Dermis blood vessel endothelial cell (primary cell): ENCODE measurements at places on chromosomes 11 and 22. TPM values are rescaled to one million over a fixed set of nuclear protein-coding genes. Genes with fewer than 3 reads are reported as not detected.

GRCh38 chr11:114891911-114892310, 213.6 kb downstream of the NXPE2 start:
- DNase-seq, result no peak

- no peak for DNase-seq
These were observed 13.2 kb upstream of the APOL6 start for GRCh38 chr22:35634943-35635540.

DNA sequence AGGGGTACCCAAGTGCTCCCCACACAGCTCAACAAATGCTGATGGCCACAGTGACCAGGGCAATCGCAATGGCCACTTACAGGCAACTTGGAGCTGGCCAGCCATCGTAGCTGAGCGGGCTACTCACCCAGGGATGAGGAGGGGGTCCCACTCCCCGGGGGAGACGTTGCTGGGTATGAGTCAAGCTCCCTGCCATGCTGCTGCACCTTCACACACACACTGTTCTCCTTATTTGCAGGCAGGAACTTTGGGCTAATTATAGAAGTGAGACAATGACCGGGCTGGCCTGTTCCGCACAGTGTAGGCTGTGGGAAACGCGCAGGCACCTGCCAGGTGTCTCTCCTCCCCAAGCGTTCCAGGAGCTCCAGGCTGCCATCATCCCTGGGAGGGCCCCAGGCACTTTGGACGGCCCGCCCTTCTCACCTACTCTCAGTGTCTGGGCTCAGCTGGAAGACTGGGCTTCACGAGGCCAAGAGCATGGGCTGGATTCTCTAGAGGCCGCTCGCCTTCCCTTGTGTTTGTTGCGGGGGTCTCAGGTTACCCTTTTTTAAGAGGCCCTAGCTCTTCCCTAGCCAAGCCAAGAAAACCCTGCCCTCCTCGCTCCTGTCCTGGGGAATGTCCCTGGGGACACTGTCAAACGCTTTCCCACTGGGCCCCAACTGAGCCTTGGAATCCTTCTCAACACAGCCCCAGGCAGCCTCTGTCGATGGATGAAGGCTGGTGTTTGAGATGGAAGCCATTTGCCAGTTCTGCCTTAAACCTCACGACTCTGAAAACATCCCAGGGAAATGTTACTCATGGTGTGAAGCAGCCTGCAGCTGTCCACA, 73.0 kb downstream of the RTL6 start:
- DNase-seq, result no peak

DNA sequence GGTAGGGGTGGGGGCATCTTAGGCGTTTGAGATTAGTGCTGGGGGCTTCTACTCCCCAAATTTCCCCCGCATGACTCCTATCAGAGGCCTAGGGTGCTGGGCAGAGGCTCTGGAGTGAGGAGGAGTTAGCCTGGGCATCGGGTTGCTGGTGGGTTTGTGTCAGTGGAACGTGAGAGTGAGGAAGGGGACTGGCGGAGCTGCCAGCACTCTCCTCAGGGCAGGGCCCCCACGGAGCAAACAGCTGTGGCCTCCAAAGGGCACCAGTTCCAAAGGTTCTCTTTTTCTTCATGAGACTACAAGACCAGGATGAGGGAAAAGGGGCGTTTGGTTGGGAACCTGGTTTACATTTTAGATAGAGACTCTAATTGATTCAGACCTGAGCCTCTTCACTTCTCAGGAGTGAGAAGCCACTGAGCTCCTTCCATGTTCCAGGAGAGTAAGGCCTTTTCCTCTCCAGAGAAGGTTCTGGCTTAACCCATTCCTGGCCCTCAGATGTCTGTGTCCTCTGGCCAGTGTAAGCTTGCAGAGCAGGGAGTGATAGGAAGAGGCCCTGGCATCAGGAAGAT, 35.6 kb upstream of the CDON start:
- no peak for DNase-seq

- DNase-seq, result no peak
These were observed 471.9 kb downstream of the MIAT start for GRCh38 chr22:27129266-27129665.

- DNase-seq, result peak; percentile 37
These were observed 61.3 kb downstream of the CHST1 start for GRCh38 chr11:45603946-45604682.

DNA sequence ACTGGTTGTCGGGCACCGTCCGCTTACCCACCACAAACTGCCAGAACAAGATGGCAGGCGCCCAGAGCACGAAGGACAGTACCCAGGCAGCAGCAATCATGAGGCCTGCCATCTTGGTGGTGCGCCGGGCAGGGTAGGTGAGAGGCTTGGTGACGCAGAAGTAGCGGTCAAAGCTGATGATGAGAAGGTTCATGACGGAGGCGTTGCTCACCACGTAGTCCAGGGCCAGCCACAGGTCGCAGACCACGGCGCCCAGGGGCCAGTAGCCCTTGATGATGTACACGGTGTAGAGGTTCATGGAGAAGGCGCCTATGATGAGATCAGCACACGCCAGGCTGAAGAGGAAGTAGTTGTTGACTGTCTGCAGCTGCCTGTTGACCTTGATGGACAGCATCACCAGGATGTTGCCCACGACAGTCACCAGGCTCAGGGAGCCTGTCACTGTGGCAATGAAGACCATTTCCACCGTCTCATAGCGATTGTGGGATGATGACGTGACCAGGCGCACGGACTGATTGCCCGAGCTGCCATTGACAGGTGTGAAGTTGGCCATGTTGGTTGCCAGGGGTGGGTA, 4.6 kb downstream of the MDK start:
- DNase-seq, result no peak

- DNase-seq, result no peak
These were observed 13.5 kb downstream of the SEZ6L start for GRCh38 chr22:26182723-26183122.

GRCh38 chr22:49418943-49419342, 408.7 kb downstream of the BRD1 start:
- DNase-seq, result no peak

GRCh38 chr11:32751381-32751780, 43.1 kb downstream of the CCDC73 start:
- no peak for DNase-seq

- DNase-seq, result peak; percentile 81
These were observed 318.7 kb downstream of the BUD13 start for GRCh38 chr11:116454020-116454645.

- no peak for DNase-seq
These were observed 28.5 kb downstream of the ST14 start for GRCh38 chr11:130188047-130188446.

DNA sequence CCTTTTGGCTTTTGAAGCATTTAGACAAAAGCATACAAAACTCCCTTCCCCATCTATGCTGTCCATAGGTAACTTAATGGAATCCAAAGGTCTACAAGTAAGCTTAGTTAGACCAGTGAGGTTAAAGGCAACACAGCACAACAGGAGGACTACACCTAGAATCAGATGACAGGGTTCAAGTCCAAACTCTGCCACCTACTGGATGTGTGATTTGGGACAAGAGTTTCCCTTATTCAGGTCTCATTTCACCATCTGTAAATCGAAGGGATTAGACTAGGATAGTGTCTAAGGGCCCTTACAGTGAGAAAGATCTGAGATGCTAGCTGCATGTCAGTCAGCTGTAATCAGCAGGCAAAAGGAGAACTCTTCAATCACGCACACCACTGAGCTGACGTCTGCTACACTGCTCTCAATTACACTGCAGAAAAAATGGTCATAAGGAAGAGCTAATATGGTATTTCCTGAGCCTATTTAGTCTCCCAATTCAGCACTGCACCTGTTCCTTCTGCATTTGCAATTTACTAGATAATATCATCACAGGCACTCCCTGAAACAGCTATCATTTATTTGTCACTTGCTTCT, 82.2 kb downstream of the SERGEF start:
- DNase-seq, result no peak

GRCh38 chr22:30397656-30398635, 1.1 kb downstream of the SEC14L2 start:
- peak; percentile 35 for DNase-seq

DNA sequence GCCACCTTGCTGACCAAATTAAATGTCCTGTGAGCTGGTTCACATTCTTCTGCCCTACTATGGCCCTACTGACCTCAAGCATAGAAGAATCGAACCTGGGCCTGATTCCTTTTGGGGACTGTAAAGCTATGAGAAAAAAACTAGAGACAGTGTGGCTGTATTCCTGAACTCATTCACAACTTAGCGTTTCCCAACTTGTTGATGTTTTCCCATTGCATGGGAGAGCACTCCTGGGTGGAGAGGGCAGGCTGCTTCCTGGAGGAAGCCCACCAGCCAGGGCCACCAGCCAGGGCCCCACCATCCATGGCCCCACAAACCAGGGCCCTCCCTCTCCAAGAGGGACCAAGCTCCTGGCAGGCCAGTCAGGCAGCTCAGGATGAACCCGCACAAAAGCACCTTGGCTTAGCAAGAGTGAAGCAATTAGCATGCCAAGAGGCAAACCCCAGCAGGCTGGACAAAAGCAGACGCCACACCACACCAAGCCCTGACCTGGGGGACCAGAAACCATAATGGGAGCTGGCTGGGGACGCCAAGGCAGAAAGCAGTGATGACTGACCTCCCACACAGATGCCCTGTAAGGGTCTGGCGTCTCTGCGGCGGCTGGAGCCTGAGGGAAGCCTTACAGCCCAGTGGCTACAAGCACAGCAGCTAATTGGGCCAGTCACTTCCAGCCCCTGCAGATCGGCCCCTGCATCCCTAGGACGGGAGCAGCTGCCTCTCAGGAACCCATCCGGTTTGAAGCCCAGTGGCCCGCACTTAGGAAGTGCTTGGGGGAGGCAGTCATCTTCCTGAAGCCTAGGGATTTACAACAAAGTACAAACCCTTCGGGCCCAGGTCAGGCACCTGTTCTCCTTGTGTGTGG, 2.1 kb downstream of the CERK start:
- peak; percentile 92 for DNase-seq

GRCh38 chr11:41720761-41721160, 261.3 kb upstream of the LRRC4C start:
- no peak for DNase-seq

GRCh38 chr11:109112261-109112660, 309.7 kb upstream of the C11orf87 start:
- no peak for DNase-seq

DNA sequence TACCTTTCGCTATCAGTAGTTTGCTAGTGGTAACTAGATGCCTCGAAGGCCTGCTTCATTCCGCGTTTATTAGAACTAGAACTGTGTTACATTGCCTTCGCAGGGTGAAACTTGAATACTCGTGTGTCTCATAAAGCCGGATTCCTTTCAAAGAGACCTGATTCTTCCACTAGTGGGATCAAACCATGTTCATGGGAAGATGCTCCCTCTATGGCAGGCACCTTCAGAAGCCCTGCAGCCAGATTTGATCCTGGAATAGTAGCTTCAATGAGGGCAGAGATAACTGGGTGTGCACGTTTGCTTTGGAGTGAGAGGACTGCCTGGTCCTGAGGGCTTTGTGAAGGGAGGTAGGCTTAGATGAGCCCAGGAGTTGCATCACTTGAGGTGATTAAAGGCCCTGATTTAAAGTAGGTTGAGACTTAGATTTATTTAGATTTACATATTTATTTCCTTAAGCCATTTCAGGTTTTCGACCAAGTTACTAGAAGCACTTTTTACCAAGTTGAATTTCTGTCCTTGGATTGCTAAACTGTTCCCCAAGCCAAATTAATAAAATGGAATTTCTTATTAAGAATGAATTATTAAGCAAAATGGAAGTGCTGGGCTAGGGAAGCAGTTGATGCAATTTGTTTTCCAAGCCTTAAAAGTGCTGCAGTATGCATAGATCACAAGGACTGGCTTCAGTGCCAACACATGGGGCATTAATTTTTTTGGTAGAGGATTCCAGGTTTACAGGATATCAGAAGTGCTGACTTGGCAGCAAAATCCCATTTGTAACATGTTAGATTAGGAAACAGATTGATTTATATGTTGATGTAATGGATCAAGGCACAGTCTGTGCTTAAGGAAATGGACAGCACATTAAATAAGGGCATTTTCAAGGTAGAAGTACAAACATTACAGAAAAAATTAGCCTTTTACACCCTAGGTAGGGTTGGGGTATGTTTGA, 32.9 kb downstream of the APLP2 start:
- DNase-seq, result no peak

DNA sequence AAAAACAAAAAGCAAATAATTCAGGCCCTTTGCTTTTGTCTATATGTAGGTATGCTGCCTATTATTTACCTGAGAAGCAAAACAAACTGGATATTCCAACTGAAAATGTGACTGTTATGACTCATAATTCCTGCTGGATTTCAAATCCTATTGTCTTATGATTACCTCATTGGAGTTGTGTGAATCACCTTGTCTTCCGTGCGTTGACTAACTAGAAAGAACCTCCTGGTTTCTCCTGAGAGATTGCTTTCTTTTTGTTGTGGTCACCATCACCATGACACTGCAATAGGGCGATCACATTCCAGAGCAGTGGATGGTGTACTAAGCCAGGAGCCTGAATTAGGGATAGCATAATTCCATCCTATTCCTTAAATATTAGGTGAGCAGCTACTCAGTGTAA, 23.0 kb upstream of the EXPH5 start:
- DNase-seq, result peak; percentile 95

Gene OR1S1
- total RNA-seq, result not detected in 2 replicates

Gene TRPM5
- total RNA-seq, result not detected in 2 replicates

Gene CLTCL1
- 4.2 and 4.9 TPM in 2 replicates for total RNA-seq

Gene SLC6A5
- total RNA-seq, result not detected in 2 replicates

Gene PRG2
- 0.19 TPM in 1 of 2 replicates, not detected in the other for total RNA-seq

Gene CHRNA10
- 0.85 and 0.93 TPM in 2 replicates for total RNA-seq
